ENCODE measurements at places on chromosomes 7 and 10.

GRCh38 chr7:128104108-128104742, 73.0 kb upstream of the LRRC4 start:
- DNase-seq, result no peak

- no peak for DNase-seq
Measured at GRCh38 chr10:71684356-71685173, 35.0 kb downstream of the C10orf105 start.

- DNase-seq, result peak; percentile 42
Measured at GRCh38 chr10:50431133-50431532, 179.8 kb upstream of the ASAH2 start.

DNA sequence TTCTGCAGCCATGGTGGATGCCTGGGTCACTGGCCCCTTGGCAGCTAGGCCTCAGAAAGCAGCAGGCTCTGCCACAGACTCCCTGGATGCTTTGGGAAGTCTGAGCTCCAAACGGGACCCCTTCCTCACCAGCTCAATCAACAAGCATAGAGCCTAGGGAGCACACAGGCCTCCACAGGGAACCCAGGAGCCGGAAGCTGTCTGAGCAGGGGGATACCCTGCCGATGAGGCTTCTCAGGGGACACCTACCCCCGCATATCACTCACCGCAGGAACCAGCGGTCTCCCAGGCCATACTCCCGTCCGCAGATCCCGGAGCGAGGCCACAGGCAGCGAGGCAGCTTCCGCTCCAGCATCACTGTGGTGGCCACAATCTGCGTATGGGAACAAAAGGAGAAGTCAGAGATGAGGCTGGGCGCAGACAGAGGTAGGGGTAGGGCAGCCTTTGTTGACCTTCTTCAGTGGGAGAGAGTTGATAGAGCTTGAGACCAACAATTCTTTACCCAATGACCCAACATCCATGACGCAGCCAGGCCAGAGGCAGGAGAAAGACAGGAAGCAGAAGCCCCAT, 13.4 kb downstream of the TRPV6 start:
- DNase-seq, result no peak

DNA sequence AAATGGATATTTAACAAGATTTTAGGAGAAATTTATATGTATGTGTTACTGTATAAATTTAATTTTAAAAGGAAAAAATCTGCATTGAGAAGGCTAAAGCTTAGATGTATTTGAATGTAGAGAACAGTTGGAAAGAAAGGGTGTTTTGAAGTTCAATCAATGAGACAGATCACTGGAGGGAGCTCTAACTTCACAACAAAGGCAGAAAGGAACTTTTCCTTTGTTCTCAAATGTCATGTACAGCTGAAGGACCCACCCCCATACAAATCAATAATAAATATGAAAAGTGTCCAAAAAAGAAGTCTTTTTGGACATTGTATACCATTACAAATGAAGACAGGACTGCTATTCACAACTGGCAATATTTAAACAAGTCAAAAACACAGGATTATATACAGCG, 403.4 kb downstream of the DNAJB9 start:
- DNase-seq, result no peak

DNA sequence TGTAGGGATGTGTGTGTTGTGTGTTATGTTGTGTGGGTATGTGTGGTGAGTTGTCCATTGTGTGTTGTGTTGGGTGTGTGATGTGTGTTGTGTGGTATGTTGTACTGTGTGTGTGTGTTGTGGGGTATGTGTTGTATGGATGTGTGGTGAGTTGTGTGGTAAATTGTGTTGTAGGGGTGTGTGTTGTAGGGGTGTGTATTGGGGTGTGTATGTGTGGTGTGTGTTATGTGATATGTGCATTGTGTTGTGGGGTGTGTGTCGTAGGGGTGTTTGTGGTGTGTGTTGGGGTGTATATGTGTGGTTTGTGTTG, 97.8 kb upstream of the PODXL start:
- no peak for DNase-seq

DNA sequence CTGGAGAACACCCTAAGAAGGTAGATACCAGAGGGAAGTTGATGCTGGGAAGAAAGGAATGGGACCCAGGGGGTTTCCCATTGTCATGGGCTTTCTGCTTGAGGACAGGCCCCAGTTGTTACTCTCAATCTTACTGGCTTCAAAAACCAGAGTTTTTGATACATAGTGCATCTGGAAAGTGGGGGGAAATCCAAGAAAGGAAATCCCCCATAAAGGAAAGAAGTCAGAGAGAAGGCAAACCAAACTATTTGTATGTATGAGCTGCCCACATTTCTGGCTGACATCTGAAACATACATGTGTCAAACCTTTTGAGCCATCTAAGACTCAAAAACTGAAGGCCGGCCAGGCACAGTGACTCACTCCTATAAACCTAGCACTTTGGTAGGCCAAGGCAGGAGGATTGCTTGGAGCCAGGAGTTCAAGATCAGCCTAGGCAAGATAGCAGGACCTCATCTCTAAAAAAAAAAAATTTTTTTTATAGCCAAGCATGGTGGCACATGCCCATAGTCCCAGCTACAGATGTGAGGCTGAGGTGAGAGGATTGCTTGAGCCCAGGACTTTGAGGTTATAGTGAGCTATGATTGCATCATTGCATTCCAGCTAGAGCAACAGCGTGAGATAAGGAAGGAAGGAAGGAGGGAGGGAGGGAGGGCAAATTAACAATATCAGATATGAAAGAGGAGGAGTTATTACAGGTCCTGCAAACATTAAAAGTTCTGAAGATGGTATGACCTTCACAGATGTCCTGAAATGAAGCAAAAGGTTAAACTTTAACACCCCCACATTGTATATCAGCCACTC, 6.7 kb upstream of the COA1 start:
- no peak for DNase-seq

GRCh38 chr7:108124820-108125219, 5.3 kb downstream of the LAMB4 start:
- no peak for DNase-seq

DNA sequence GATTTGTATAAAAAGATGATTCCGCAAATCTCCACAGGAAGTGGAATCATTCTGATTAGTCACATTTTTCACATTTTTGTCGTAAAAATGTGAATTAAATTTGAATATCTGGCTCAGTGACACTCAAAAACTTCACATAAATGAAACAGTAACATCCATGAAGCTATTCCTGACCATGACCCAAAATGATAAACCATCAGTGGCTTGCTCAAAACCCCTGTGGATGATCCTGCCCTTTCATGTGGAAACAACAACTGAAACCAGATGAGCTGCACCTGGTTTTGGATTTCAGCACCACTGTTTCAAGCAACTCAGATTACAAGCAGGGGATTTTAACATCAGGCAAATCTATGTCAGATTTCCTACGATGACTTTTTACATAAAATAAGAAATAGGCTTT, 80.3 kb downstream of the AMPH start:
- no peak for DNase-seq

GRCh38 chr10:101091546-101092290, 29.9 kb downstream of the KAZALD1 start:
- no peak for DNase-seq

DNA sequence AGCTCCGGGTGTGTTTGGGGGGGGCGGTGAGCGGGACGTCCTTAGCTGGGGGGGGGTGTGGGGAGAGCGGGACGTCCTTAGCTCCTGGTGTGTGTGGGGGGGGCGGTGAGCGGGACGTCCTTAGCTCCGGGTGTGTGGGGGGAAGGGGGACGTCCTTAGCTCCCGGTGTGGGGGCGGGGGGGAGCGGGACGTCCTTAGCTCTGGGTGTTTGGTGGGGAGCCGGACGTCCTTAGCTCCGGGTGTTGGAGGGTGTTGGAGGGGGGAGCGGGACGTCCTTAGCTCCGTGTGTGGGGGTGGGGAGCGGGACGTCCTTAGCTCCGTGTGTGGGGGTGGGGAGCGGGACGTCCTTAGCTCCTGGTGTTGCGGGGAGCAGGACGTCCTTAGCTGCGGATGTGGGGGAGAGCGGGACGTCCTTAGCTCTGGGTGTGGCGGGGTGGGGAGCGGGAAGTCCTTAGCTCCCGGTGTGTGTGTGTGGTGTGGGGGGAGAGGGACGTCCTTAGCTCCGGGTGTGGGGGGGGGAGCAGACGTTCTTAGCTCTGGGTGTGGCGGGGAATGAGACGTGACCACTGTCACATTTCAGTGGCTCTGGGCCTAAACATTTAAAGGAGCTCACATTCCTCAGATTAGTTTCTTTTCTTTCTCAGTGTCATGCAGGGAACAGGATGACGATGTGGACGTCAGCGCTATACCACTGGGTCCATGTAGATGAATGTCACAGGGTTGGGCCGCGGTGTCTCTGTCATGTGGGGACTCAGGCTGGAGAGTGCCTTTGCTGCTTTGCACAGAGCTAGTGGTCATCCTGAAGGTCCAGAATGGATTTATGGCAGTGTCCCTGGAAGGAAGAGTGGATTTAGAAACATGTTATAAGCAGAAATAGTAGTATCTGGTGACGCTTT, 7.5 kb downstream of the DYNC2I1 start:
- DNase-seq, result peak; percentile 23

DNA sequence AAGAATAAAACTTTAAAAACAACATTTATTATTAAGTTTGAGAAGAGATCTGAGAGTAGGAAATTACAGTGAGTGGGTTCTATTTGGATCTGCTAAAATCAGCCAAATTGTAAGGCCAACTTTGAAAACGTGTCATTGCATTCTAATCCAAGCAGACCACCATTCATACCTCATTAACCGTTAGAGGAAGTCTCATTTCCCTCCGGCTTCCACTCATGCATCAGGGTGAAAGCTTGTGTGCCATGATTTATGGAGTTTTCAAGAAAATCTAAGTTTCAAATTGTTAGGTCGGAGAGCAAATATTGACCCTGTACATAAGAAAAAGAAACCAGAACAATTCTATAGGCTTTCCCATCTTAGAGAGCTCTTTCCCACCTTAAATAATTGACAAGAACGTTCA, 166.6 kb upstream of the NRG3 start:
- DNase-seq, result no peak

DNA sequence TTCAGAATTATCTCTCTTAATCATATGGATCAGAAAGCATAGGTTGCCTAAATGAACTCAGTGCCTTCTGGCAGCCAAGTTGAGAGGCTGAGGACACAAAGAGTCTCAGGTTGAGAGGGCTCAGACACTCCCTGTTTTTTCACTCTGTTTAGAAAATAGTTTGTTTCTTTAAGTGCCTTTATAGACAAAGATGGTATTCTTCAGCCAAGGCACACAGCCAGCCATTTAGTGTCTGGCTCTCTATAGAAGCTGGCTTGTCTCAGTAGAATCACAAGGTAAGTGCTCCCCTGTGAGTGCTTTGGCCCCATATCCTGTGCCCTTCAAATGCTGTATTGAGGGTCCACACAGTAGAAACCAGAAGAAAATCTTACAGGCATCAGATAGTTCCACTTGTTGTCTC, 3.6 kb downstream of the GPR158 start:
- DNase-seq, result no peak

- DNase-seq, result no peak
Measured at GRCh38 chr7:39921506-39922175, 28.4 kb upstream of the CDK13 start.

DNA sequence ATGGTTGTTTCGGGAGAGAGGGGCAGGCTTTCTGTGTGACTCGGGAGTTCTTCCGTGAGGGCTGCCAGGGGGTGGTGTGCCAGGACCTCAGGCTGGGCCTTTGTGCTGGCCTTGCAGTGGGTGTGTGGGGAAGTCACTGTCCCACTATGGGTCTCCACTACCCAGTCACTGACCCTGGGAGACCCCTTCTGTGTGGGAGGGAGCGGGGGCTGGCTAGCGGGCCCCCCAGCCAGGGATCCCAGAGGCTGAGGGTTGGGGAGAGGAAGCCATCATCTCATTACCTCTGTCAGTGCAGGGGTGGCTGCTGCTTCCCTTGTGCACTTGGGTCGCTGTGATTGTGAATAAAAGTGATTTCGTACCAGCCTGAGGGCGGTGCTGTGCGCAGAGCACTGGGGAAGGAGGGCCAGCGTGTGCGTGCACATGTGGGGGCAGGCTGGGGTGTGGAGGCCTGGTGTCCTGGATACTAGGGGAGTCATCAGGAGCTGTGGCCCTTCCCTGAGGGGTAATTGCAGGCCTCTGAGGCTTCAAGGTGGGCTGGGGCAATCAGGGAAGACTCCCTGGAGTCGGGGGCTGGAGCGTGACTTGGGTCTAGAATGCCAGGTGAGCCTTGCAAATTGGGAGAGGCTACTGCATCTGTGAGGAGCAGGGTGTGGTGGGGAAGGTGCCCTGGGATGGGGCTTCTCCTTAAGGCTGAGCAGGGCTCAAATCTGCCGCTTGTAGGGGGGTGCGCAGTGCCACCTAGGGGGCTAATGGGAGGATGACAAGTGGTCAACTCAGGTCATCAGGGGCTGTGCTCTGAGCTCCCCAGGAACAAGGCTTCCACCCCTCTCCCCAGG, 98.9 kb downstream of the NEURL1 start:
- DNase-seq, result peak; percentile 10

DNA sequence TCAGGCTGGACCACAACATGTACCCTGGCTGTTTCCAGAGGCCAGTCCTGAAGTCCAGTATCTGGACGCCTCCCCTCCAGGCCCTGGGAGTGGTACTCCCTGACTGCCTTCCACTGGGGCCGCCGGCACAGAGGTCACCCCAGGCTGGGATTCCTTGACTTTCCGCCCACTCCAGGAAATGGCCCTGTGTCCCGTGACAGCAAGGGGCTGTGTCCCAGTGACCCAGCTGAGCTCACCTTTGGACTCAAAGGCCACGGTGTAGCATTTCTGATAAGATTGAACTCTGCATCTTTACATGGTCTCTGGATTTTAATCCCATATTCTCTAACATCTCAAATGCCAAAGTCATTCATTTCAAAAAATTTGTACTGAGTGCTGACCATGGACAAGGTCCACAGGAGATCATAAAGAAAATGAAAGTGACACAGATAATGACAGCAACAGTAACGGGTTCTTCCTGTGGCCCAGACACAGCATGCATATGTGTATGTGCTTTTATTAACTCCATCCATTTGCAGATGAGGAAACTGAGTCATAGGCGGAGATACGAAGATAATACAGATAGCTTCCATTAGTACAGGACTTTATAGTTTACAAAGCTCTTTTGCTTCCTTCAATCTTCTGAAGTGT, 5.4 kb downstream of the ADAMTS14 start:
- no peak for DNase-seq

DNA sequence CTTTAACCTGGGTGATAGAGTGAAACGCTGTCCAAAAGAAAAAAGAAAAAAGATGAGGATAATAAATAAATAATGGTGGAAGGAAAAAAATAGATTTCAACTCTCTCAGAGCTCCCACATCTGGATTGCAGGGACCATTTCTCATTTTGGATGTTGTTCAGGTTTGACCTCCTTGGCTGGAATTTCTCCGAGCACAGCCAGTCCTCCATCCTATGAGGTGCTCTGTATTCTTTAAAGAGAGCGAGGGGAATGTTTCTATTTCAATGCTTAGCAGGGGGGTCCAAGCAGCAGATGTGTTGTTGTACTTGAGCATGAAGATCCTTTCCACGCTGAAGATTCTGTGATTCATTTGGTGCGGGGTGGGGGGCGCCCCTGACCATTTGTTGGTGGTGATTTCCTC, 17.7 kb upstream of the SEPHS1 start:
- no peak for DNase-seq
